ENCODE measurements at places on chromosomes 3 and 15.

- peak; percentile 61 for DNase-seq
Observed at GRCh38 chr15:72339777-72340177, 19.8 kb upstream of the CELF6 start.

GRCh38 chr3:88061746-88062145 is 2.7 kb downstream of the ZNF654 start:
- DNase-seq = peak; percentile 72

- no peak for DNase-seq
Observed at GRCh38 chr15:69056365-69056764, 41.9 kb downstream of the NOX5 start.

DNA sequence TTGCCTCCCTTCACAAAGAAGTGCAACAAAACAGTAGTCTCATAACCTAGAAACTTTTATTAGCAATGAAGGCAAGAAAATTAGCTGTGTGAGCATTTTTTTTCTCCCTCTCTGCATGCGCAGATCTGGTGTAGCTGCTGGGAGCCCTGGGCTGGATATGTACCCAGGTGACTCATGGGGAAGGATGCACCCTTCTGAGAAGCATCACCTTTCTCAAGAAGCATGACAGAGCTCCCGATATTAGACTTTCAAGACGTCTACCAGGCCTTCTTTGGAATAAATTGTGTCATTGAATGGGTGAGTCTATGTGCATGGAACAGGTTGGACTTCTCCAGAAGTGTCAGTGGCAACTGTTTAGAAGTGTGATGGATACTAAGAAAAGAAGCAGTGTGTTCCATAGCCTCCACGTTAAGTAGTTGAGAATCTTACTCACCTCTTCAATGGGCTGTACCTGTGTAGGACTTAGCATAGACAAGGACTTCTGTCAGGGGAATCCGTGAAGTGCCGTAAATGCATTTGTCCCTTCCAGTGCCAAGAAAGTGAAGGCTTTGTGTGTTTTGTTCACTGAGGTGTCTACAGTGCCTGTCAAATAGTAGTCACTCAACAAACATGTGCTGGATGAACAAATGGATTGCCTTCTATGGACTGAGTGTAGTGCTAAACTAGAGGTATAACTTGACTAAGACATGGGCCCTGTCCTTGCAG is 47.7 kb upstream of the RASGRP1 start:
- DNase-seq = no peak

GRCh38 chr3:130411320-130411719 is 65.8 kb downstream of the COL6A5 start:
- no peak for DNase-seq

GRCh38 chr3:154660811-154661210 is 230.8 kb upstream of the GPR149 start:
- DNase-seq = no peak

DNA sequence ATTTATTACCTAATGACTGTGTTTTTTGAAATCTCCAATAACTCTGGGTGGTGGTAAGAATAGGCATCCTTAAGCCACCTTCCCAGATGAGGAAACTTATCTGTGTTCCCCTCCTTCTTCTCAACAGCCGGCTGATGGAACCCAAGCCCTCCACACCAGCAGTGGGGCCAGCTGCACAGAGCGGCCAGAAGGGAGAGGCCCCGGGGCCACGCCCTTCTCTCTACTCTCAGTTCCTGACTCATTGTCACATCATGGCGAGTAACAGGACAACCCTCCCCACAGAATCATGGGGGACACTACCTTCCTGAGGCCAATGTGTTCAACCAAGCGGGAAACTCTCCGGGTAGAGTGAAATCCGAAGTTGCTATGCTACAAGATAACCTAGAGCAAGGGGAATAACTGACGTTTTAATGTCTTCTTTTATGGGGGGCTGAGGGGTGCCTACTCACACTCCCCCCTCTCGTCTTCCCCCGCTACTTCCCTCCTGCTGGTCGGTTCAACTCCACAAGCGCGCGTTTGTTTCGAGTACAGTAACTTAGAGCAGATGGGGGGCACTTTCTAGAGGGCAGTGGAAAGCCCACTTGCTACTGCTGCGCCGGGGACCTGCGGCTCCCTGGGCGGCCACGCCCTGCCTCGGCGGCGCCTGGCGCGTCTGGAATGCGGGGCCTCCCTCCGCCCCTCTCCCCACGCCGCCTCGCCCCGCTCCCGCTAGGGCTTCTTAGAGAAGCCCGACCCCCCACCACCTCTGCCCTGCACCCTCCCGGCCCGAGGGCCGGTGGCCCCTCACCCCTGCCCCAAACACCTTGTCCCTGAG is 621 bp downstream of the ANXA2 start:
- DNase-seq = peak; percentile 89

GRCh38 chr3:52109611-52110301 is 44.5 kb downstream of the POC1A start:
- no peak for DNase-seq

GRCh38 chr3:88150371-88150770 is 612 bp downstream of the C3orf38 start:
- peak; percentile 81 for DNase-seq

- no peak for DNase-seq
Observed at GRCh38 chr3:127049393-127049792, 66.5 kb downstream of the PLXNA1 start.

GRCh38 chr3:127675651-127676391 is 3.1 kb downstream of the ABTB1 start:
- no peak for DNase-seq

DNA sequence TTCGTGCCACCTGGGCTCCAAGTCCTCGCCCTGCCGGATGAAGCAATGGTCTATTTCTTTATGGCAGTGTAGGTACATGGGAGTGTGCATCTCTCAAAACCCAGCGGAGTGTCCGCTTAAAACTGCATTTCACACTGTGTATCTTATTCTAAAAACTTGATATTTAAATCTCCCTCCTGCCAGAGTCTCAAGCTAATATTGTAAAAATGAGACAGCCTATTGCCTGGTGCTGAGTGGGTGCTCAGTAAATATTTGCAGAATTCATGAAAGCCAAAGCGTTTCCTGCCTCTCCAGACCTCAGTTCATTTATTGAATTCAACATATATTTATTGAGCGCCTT is 330 bp upstream of the TBC1D2B start:
- no peak for DNase-seq

DNA sequence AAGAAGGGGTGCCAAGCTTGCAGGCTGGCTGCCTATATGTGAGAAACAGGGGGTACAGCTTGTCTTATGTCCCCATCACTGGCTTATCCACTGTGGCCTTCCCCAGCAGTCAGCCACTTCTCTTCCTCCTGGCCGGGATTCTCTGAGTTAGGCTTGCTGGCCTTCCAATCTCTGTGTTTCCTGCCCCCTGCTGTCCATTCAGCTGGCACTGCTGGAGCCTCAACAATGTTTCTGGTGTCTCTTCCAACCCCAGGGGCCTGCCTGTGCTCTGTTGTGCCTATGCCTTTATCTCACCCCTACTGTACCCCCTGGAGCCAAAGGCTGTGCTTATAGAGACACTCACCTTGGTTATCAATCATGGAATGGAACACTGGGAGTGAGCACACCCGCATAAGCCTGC is 36.5 kb downstream of the ANAPC13 start:
- DNase-seq = no peak

DNA sequence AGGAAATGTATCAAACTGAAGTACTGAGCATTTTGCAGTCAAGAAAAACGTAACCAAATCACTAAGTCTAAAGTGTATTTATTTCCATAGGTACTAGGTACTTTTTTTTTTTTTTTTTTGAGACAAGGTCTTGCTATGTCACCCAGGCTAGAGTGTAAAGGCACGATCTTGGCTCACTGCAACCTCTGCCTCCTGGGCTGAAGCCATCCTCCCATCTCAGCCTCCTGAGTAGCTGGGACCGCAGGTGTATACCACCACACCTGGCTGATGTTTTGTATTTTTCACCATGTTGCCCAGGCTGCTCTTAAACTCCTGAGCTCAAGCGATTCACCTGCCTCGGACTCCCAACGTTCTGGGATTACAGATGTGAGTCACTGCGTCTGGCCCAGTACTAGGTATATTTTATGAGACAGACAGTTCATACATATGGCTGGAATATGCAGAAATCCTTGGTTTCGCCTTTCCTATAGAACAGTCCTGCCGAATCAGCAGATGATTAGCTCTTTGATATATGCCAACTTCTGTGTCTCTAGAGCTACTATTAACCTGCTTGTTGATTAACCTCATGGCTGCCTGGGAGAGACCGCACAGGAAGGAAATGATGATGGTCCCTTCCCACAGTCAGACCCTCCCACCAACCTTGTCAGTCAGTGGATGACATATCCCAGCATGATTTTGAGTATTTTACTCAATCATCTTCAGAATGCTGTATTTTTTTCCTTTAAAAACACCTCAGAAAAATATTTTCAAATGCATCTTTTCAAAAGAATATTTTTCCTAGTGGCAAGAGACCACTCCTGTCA is 32.3 kb downstream of the TMOD3 start:
- peak; percentile 71 for DNase-seq

GRCh38 chr3:31246293-31247062 is 286.2 kb upstream of the STT3B start:
- no peak for DNase-seq

GRCh38 chr3:13822042-13822441 is 57.8 kb downstream of the WNT7A start:
- no peak for DNase-seq

- DNase-seq = peak; percentile 77
Observed at GRCh38 chr3:143806038-143806437, 42.2 kb downstream of the SLC9A9 start.

DNA sequence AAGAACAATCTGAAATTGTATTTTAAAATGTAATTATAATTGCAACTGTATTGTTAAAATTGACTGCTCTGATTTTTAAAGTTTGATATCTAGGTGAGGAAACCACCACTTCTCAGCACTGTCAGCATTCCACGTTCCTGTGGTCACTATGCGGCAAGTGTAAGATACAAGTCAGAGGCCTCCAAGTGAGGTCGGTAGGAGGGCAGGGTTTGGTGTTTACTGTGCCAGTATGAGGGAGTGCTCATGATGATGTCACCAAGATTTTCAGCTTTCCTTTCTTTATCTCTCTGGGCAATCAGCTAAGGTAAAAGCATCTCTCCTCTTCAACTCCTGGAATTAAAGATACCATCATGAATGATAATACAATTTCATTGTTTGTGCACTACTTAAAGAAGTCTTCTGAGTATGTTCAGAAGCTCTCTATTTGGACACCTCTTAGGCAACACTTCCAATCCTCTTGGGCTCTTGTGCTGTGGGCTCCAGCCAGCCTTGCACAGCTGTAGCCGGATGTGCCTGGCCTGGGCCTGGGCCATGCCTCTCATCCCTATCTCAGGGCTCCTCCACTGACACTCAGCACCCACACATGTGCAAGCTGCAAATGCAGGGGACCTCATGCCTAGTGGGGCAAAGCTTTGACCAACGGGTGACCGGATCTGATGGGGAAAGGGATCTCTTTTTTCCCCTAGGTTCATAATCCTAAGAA is 42.9 kb downstream of the CCR3 start:
- peak; percentile 35 for DNase-seq
